ENCODE measurements at places on chromosomes 5 and 9.

- no peak for DNase-seq
Measured at GRCh38 chr5:20102293-20102692, 114.3 kb upstream of the CDH18 start.

- no peak for DNase-seq
Measured at GRCh38 chr5:132280371-132281240, 13.6 kb upstream of the SLC22A4 start.

- DNase-seq, result no peak
Measured at GRCh38 chr5:103450333-103451061, 112.1 kb downstream of the NUDT12 start.

- no peak for DNase-seq
Measured at GRCh38 chr5:58987193-58987592, 404.3 kb downstream of the RAB3C start.

DNA sequence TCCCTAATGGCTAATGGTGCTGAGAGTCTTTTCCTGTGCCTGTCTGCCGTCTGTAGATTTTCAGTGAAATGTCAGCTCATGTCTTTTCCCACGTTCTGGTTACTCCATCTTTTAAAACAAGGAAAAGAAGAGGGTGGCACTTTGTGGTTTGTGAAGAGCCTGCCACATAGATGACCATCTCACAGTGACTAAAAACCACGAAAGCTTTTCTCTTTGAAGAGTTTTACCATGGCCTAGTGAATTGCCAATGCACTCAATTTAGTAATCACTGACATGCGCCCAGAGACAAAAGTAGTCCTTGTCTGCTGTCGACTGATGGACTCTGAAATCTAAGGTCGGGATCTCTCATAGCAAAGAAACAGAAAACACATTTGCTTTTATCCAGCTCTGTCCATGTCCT is 50.4 kb downstream of the SPATA31C2 start:
- no peak for DNase-seq

- no peak for DNase-seq
Measured at GRCh38 chr5:372556-372995, 51.1 kb downstream of the AHRR start.

- DNase-seq, result no peak
Measured at GRCh38 chr9:3950534-3950933, 349.3 kb downstream of the GLIS3 start.

- DNase-seq, result peak; percentile 86
Measured at GRCh38 chr5:56900858-56901578, 8.4 kb upstream of the SETD9 start.

- no peak for DNase-seq
Measured at GRCh38 chr9:38733503-38733902, 13.6 kb upstream of the FAM240B start.

DNA sequence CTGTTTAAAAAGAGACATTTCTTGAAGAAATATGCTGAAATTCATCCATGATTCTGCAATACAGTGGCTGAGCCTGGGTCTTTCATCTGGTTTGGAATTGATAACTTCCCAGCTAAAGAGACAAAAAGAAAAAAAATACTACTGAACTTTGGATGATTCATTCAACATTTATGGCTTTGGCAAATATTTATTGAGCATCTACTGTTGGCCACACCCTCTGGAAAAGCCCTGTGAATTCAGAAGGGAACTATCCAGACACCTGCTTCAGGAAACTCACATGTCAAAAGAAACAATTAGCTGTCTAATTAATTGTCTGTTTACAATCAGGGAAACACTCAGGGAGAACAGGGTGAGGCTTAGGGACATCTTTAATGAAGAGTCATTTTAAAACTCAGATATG is 17.8 kb upstream of the ZNF622 start:
- no peak for DNase-seq

Data from HT-29 (cell line).